ENCODE measurements at places on chromosomes 4 and X.

- DNase-seq, result peak; percentile 84
Observed at GRCh38 chrX:34656842-34657725, at the start of gene TMEM47. TMEM47 (minus strand) TSS chrX:34657285; CDS start chrX:34657029, 256 bp downstream.

- peak; percentile 39 for DNase-seq
Observed at GRCh38 chr4:7867701-7868435, 71.8 kb downstream of the AFAP1 start.

DNA sequence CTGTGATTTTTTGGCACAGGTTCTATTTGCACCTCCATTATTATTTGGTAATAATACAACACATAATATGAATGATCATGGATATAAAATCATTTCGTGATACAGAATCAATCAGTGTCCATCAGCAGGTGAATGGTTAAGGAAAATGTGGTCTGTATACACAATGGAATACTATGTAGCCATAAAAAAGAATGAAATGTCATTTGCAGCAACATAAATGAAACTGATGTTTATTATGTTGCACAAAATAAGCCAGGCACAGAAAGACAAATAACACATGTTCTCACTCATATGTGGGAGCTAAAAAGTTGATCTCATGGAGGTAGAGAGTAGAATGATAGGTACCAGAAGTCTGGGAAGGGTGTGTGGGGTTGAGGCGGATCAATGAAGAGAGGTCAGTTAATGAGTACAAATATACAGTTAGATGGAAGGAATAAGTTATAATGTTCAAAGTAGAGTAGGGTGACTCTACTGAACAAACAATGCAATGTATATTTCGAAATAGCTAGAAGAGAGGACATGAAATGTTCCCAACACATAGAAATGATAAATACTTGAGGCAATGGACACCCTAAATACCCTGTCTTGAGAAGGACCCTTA is 1.1 kb upstream of the SMARCA1 start:
- no peak for DNase-seq

DNA sequence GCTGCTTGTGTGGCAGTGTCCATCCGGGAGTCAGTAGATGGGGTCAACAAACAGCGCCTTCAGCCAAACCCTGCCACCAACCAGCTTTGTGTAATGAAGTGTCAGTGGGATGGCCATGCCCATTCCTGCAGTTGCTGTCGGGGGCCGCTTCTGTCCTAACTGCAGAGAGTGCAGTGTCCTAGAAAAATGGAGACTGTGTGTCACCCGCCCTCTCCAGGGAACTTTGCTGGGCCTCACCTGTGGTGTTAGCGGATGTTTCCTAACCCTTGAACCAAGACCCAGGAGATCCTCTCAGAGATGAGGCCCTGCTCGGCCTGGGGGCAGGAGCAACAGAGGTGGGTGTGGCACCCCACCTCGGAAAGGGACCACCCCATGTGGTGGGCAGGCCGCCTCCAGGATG is 35.3 kb upstream of the HGFAC start:
- DNase-seq, result no peak

- DNase-seq, result no peak
Observed at GRCh38 chr4:147510962-147511668, 30.2 kb downstream of the EDNRA start.

DNA sequence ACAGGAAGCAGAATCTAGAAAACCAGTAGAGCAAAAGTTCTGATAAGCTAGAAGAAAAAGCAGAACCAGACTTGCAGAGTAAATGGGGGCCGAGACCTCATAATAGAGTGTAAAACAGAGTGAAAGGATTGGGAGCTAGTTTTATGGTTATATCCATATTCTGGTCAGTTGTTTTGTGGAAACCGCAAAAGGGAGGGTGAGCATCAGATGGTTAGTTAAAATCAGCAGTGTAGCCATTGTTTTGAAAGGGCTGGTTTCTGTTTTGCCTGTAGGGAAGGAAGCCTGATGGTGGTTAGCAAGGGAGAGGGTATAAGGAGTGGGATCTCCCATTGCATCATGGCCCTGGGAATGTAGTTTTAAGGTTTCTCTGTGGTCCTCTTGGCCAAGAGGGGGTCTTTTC is 17.2 kb upstream of the CCNI start:
- DNase-seq, result no peak

DNA sequence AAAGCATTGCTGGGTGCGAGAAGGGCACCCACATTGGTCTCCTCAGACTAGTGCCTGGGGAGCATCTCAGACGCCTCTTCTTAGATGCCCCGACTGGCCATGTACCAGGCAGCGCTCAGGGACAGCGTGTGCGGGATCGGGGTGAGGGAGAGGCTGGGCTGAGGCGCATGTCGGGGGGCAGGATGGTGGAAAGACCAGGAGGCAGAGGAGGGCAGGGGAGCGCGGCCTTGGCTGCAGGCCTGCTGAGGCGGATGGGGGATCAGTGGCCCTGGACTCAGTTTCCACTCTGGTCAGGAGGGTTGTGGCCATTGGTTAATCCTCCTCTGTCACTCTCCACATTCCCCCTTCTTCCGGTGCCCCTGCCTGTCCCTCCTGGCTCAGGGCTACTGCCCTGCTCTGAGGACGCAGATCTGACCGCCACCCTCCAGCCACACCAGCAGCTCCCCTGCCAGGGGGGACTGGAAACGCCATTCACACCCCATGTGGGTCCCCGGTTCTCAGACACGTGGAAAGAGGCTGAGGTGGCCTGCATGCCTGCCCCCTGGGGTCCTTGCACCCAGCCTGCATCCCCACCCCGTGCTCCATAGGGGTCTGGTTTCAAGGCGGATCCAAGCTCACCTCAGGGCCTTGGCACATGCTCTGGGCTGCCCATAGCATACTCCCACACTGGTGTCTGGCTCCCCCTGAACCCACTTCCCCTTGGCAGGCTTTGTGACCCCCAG is 105.9 kb downstream of the CPZ start:
- no peak for DNase-seq

- DNase-seq, result no peak
Observed at GRCh38 chr4:87904639-87905160, 70.8 kb upstream of the SPP1 start.

GRCh38 chr4:90357117-90357710 is 230.0 kb downstream of the CCSER1 start:
- DNase-seq, result peak; percentile 12

DNA sequence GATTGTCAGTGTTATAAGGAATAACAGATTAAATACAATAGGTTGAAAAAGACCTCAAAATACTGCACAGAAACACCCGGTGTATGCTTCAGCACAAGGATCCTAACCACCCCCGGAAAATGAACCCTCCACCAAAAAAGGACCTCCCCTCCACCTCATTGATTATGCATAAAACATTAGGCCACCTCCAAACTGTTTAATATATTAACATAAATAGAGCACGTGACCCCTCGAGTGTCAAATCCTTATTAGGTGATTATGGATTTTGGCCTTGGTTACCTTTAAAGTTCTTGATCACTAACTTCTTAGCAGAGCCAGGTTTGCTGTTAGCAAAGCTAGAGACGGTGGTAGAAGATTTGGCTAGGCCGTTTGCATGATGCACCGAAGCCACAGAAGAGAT is 958 bp downstream of the CUL4B start:
- DNase-seq, result no peak

DNA sequence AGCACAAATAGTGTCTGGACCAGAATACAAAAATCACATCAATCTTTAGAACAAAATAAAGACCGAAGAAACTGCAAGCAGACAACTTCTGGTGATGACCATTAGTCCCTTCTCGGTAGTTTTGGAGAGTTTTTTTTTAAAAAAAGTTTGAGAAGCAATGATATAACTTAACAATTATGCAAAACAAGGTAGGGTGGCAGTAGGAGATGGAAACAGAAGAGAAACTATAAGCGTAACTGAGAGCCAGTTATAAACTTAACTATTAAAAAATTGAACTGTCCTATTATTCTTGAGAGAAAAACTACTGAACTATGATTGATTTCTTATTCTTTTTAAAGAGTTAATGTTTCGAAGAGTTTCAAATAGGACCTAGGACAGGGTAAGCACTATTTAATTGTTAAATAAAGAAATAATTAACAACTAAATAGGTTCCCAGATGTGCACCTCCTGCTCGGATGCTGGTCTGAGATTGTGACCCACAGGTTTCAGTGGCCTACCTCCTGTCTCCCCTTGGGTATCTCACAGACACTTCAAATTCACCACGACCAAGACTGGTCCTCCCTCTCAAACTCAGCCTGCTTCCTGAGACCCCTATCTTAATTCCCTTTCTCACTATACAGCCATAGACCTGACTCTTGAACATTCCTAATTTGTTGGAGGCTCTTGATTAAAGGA is 81.3 kb downstream of the LEF1 start:
- DNase-seq, result no peak

DNA sequence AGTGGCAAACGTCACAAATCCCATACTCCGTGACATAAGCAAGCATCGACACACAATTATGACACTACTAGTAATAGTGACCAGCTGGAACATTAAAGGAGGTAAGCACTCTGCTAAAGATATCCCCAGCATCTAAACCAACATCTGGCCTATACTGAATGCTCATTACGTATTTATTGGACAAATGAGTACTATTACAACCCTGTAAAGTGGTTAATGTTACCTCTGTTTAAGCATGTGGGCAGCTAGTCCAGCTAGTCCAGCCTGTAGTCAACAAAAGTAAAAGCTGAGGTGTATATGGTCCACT is 419 bp upstream of the RPGR start:
- no peak for DNase-seq

- no peak for DNase-seq
Observed at GRCh38 chr4:26407476-26407875, 82.8 kb downstream of the CCKAR start.

- peak; percentile 17 for DNase-seq
Observed at GRCh38 chrX:74924449-74925224, 615 bp downstream of the NEXMIF start.

- DNase-seq, result no peak
Observed at GRCh38 chr4:185717377-185717741, 94.6 kb downstream of the SORBS2 start.

- DNase-seq, result no peak
Observed at GRCh38 chr4:126762663-126763247, 870.0 kb upstream of the INTU start.

DNA sequence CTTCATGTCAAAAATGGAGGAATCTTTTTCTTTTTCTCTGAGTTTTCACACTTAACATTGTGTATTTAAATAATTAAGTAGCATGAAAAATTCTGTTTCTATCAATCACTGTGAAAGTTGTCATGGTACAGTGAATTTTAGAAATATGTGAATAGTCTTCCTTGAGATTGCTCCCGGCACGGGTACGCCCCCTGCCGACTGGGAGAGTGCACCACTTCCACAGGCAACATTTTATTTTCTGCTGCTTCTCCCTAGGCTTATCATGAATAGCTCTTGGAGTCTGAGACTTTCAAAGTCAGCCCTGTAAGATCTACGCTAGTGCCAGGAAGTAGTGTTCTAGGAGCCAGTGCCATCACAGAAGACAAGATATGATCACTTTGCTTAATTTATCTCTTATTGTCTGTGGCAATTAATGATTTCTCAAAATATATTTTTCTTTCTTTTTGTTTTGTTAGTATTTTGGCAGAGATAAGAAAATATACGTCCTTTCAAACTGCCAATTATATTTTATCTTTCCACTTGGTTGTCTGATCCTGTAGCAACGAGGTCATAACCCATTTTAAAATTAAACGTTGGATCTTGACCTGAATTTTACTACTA is 763.8 kb upstream of the AADAT start:
- peak; percentile 2 for DNase-seq

DNA sequence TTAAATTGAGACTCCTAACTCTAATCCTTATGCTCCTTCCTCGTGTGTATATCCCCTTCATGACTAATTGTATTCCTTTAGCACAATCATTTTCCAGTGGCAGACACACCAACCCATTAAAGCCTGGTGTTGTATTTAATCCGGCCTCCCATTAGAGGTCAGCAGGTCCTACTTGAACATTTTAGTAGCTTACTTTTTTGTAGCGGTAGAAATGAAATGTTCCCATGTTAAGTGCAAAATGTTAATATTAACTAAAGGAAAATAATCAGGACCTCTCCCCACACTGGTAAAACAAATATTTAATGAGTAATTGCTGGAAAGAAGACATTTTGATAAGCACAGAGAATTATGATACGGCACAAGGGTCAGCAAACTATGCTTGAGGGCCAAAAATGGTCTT is 3.4 kb downstream of the RAB33B start:
- DNase-seq, result no peak

DNA sequence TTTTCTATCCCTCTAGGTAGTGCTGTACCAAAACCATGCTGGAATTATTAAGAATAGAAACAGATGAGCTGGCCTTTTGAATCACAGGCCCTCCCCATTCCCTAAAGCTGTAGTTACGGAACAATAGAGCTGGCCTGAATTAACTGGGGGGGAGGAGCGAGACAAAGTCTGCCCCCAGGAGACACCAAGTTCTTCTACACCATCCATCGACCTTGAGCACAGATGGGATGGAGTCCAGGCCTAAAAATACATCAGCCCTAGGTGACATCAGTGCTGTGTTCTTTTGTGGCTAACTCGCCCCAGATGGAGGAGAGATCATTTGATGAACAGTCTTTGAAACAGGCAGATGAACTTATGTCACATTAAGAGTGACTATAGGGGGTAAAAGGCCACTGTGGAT is 49.6 kb downstream of the LHFPL1 start:
- no peak for DNase-seq

- DNase-seq, result no peak
Observed at GRCh38 chr4:67996127-67996526, 32.8 kb upstream of the TMPRSS11A start.

DNA sequence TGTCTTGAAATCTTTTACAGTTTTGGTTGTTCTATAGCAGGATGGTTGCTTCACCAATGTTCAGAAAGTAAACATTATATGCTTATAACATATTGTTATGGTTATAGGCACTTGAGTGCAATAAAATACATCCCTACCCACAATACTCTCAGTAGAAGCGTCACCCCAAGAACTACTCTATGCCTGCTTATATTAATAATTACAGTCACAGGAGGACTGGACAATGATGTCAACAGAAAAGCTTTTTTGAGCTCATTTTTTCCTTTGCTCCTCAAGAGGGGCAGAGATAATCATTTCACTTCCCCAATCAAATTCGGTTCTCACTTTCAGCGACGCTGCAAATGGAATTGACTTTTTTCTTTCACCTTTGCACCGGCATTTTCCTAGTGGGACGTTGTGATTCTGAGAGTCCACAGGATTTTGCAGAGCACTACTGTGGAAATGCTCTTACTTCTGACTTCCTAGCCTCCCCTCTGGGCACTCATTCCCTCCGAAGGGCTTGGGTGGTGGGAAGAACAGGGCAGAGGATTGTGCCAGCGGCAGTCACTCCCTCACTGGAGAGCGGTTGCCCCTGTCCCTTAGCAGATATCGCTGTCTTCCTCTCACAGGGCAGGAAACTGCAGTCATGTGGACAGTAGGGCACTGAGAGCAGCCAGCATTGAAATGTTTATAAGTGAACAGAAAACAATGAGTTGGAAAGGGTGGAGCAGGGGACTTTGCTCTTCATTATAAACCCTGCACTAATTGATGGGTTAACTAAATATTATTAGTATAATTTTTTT is 24.9 kb upstream of the SGMS2 start:
- DNase-seq, result no peak

GRCh38 chr4:107603430-107603829 is 116.6 kb downstream of the PAPSS1 start:
- no peak for DNase-seq

DNA sequence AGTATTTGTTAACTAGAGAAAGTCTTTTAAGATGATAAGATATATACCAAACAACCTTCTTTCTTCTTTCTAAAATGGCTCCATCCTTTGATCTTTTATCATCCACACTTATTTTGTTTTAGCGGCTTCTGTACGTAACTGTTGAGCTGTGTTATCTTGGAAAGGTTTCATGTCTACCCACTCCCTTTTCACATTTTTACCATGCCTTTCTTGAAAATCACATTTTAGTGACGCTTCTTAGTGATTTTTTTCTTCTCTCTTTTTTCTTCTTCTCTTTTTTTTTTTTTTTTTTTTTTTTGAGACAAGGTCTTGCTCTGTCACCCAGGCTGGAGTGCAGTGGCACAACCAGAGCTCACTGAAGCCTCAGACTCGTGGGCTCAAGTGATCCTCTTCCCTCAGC is 135.1 kb downstream of the CHIC2 start:
- no peak for DNase-seq
